Stimulated activated CD4-positive, alpha-beta T cell treated with anti-CD3 and anti-CD28 coated beads, TNF-alpha, amount 100 ng/mL, for 24 hours (primary cell): ENCODE measurements at places on chromosomes 16 and 17.

DNA sequence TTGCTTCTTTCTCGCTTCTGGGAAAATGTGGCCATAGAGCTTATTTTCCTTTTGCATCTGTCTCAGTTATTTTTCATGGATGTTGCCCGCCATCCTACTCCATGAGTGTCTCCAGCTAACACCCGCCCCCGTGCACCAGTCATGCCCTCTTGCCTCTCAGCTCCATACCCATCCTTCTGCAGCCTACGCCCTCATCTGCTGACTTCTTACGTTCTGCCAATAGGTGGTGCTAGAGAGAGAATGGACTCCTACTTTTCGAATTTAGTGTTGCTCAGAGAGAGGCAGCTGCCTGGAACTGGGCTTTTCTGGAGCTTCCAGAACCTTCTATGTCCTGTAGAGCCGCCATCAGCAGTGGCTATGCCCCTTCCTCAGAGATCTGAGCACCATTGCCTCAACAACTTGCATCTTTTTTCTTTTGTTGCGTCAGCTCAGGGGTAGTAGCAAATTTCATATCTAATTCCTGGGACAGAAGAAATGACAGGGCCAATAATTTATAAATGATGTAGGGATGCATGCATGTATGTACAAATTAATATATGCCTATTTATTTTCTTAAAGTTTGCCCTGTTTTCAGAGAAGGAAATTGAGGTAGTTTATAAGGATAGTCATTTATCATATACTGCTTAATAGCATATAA is 119.7 kb upstream of the MYOCD start:
- no peak for DNase-seq

- DNase-seq, result no peak
These were observed 6.6 kb upstream of the SALL1 start for GRCh38 chr16:51157698-51158097.

GRCh38 chr17:45288825-45289224 is 26.9 kb upstream of the SPATA32 start:
- no peak for DNase-seq

DNA sequence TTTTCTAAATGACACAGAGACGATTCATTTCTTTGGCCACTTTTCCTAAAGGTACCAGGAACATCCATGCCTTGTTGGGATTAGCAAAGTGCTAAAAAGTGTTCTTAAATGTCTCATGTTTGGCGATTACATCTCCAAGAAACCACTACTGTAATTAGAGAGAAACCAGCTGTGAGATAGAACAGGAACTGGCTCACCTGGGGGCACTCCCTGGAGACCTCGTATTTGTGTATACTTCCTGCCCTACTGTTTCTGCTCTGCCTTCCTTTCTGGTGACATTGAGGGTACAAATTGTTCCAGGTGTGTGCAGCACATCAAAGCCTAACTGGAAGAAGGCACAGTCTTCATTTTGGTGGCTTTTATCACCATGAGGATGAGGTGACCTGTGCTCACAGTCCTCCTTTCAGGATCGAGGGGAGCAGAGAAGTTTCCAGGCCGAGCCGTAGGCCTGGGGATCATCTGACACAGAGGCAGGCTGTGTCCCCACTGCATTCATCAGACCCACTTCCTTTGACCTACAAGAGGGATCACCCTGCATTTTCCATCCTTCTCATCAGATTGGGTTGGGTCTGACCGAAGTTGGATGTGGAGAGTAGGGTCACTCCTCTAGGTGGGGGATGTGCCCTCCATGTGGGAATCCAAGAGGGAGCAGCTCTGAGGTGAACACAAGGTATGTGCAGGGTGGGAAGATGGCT is 23.7 kb downstream of the CCL4 start:
- DNase-seq, result no peak

- no peak for DNase-seq
These were observed 55.7 kb downstream of the SREBF1 start for GRCh38 chr17:17780922-17781590.

DNA sequence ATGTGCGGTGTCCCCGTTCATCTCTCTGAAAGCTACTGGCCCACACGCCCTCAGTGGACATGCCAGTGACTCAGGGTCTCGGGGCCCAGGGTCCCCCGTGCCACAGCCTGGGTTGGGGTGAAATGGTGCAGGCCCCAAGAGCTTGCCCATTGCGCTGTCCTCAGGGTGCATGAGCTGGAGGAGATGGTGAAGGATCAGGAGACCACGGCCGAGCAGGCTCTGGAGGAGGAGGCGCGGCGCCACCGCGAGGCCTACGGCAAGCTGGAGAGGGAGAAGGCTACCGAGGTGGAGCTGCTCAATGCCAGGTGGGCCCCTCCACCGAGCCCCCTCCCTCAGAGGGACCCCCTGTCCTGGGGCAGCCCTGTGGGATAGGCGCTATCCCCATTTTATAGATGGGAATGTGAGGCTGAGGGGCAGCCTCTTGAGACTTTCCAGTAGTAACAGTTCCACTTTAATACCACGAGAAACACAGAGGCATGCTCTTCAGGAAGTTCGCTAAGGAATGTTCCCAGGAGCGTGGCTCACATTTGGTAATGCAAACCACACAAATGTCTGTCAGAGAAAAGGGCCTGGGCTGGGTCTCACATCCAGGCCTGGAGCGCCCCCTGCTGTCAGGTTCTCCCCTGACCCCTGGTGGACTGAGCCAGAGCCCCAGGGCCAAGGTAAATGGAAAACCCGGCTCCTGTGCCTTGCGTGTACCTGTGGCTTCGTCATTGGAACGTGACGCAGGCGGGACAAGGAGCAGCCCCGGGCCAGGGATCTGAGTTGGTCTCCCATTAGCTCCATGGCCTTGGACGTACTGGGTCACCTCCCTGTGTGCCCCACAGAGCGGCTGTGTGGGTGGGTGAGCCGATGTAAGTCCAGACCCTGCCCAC is 133.7 kb downstream of the RAB11FIP4 start:
- DNase-seq, result peak; percentile 87

- no peak for DNase-seq
These were observed 895.8 kb upstream of the SOX9 start for GRCh38 chr17:71224824-71225575.

- peak; percentile 56 for DNase-seq
These were observed 3.8 kb upstream of the NAT9 start for GRCh38 chr17:74779948-74780400.

GRCh38 chr17:27424941-27425340 is 31.3 kb upstream of the KSR1 start:
- DNase-seq, result no peak

DNA sequence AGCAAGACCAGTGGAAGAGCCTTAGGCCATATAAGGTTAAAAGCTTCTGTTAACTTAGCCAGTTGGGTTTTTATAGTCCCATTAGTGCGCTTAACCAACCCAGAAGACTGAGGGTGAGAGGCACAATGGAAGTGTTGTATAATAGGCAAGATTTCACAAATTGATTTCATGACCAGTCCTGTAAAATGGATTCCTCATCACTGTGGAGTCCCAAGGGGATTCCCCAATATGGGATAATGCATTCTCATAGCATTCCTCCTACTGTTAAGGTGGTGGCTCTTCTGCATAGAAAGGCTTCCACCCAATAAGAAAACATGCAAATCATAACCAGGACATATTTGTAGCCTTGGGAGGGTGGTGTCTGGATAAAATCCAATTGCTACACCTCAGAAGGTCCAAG is 22.1 kb upstream of the B4GALNT2 start:
- DNase-seq, result no peak

DNA sequence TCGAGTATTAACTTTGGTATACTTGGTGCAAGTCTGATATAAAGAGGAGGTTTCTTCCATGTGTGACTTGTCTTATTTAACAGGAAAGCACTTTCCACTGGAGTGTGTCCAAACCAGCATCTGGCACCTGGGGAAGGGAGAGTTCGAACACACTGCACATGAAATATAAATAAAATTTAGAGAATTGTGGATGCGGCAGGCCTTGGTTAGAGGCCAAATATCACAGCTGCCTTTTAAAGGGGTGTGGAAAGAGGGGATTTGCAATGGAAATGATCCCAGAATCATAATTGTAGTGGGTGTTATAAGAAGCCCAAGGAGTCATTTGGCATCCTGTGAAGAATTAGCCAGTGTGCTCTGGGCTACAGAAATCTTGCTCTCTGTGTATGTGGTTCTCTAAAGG is 4.3 kb upstream of the NXN start:
- no peak for DNase-seq

DNA sequence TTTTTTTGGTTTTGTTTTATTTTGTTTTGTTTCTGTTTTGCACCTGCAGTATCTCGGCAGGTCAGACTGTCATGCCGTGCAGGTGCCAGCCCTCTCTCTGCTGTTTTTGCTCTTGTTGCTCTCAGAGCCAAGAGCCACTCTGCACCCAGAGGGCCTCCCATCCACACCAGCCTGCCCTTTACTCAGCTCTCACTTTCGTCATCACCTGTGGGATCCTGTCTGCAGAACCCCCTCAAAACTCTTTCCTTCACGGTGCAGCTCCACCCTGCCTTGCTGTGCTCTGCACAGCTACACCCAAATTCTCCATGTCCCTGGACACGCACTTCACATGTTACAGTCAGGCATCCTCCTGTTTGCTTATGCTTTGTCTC is 2.6 kb downstream of the AOC3 start:
- DNase-seq, result no peak

DNA sequence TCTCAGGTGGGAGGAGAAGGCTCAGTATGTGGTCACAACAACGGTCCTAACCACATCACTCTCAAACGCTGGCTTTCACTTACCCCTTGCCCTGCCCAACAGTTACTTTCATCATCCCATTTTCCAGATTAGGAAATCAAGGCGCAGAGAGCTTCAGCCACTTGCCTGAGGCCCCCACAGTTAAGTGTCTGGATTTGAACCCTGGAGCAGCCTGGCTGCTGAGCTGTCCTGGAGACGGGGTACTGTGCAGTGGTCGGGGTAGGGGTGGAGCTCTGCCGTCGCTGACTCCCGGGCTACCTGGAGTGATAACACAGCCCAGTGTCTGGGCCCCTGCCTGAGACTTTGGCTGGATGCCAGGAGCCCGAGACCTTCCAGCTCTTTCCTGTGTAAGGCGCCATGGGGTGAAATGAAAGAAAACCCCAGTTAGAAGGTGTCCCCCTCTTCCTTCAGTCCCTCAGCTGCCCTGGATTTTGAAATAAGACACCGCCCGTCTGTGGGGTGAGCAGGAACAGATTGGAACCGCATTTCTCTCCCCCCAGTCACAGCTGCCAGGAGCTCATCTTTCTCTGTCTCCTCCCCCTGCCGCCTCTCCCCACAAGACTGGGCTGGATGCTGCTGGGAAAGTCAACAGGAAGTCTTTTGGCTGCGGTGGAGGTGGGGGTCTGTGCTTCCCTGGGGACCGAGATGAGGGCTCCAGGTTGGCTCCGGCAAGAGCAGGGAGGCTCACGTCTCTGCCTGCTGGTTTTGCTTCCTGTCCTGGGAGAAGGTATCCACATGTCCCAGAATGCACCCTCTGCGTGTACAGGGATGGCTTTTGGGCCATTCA is 280.2 kb downstream of the SEC14L1 start:
- DNase-seq, result no peak

DNA sequence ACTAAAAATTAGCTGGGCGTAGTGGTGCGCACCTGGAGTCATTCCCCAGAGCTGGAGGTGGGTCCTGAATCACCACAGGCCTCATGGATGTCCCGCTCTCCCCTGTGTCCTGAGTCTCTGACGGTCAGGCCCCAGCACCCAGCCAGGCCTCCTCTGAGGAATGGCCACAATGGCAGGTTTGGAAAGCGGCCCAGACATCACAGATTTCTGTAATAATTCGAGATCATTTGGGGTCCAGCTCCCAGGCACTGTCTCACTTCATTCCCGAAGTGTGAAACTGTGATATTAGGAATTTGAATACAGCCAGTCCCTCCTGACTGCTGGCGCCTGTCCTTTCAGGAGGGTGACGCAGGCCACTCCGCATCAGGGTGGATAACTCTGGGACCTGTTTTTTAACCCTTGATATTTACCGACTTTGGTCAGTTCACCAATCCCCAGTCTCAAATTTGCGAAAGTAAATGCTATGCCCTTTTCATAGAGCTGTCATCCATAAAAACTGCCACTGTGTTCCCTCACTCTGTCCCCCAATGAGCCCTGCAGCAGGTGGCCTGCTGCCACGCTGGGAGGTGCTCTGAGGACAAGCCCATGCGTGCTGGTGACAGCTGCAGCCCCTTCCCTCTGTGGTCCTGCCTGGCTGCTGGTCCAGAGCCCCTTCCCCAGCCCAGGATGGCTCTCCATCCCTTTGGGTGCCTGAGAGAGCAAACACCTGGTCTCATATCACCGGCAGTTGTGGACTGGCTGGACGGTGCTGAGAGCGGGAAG is 28.3 kb upstream of the RPTOR start:
- no peak for DNase-seq

DNA sequence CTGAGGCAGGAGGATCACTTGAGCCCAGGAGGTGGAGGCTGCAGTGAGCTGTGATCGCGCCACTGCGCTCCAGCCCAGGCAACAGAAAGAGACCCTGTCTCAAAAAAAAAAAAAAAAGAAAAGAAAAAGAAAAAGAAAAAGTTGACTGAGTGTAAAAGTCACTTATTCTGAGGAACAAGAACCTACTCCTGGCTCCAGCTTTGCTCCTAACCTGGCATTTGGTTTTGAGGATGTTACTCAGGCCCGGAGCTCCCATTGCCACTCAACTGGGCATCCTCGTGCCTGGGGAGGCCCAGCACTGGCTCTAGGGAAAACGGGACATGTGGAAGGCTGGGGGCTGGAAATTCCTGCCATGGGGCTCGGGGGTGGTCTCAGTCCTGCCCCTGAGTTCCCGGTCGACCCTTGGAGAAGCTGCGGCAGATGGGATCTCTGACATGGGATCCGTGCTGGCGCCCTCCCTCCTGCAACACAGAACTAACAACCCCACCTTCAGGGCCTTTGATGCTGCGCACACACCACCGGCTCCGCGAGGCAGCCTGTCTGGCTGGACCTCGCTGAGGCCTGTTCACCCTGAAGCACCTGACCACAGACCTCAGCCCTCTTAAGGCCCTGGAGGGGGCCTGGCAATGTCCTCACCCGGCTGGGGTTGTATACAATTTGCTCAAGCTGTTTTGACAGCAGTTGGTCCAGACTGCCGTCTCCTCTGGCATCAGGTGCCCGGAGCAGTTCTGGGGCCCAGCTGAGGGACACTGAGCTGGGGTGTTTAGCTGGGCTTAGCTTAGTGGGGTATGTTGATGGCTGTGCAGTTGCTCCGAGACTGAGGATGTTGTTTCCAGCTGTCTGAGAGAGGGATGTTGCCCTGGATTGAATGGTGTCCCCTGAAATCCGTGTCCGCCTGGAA is 12.3 kb downstream of the CD7 start:
- DNase-seq, result no peak

GRCh38 chr17:80291691-80292487 is 31.2 kb downstream of the RNF213 start:
- no peak for DNase-seq

GRCh38 chr17:41773190-41773588 is 13.3 kb downstream of the JUP start:
- DNase-seq, result no peak

- DNase-seq, result no peak
These were observed 101.3 kb downstream of the CDK5R1 start for GRCh38 chr17:32588135-32588534.

GRCh38 chr16:939311-939710 is 31.5 kb downstream of the LMF1 start:
- DNase-seq, result no peak
